ENCODE measurements at places on chromosomes 7 and 10. TPM values are rescaled to one million over a fixed set of nuclear protein-coding genes. Genes with fewer than 3 reads are reported as not detected.

DNA sequence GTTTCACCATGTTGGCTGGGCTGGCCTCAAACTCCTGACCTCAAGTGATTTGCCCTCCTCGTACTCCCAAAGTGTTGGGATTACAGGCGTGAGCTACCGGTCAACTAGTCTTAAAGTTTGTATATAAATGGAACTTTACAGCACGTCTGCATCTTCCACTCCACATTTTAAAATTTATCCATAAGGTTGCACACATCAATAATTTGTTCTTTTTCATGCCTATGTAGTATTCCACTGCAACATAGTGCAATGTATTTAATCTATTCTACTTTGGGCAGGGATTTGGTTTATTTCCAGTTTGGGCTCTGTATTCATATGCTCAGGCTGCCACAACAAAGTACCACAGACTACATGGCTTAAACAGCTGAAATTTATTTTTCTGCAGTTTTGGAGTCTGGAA is 90.0 kb downstream of the NPTX2 start:
- DNase-seq: no peak

GRCh38 chr7:45970454-45970853 is 49.4 kb upstream of the IGFBP3 start:
- DNase-seq: no peak

- no peak for DNase-seq
Observed at GRCh38 chr10:28806488-28806941, 129.2 kb downstream of the BAMBI start.

GRCh38 chr10:103852856-103853255 is 2.5 kb downstream of the SH3PXD2A start:
- no peak for DNase-seq

- no peak for DNase-seq
Observed at GRCh38 chr7:88202799-88203198, 17.0 kb downstream of the SRI start.

DNA sequence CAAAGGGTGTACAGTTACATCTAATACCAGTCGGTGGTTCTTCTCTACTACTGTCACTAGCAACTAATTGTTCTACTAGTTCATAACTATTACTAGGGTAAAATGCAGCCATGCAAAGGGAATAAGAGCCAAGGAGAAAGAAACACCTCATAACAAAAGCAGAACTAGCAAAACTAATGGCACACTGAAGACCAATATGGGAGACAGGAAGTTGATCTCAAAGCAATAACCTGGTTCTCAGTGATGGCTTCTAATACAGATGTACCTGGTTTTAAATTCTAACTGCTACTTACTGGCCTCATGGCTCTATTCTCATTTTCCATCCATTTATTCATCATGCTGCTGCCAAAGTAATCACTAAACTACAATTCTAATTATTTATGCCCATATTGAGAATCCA is 170.3 kb downstream of the SEMA3E start:
- DNase-seq: no peak

Gene GDF2
- not detected for total RNA-seq

DNA sequence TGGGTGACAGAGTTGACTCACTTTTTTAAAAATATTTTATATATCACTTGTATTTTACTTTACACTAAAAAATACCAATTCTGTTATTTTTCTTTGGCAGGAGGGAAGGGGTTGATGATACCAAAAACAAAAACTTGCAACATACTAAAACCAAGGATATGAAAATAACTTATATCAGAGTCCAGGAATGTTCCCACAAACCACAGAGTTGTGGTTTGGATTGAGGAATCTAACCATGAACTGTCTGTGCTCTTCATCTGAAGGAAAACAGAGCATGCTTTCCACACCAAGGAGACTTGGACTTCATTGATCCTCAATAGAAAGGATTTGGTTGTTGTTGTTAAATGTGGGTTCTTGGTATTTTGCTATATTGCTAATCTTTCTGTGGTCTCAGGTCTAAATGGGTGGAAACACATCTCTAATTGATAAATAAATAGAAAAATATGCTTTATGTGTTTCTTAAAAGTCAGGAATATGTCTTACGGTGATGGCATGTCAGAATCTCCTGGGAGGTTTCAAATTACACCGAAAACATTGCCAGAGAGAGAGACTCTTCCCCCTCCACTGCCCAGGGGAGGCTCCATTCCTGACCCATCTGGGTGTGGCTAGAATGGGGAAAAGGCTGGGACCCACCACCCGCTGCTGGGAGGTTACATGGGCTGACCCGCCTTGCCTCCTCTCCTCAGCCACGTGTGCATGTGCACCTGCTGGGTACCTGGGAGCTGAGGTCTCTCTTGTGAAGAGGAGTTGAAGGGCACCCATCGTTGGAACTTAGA is 46.9 kb upstream of the STK17A start:
- DNase-seq: peak; percentile 61

DNA sequence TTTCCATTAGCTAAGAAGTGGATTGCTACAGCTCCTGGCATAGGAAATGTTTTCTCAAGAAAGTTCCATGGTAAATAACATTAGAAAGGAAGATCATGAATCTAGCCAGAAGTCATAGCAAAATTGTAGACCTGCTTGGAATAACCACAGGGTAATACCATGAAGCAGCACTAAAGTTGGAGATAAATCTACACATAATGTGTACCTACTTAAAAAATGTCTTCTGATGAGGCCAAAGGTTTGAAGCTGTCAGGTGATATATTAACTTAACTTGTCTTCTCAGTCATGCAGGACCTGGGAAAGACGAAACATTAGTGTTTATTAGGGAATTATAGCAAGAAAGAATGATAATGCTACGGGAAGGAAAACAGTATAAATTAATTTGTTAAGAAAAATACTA is 6.3 kb downstream of the CISD1 start:
- DNase-seq: no peak

DNA sequence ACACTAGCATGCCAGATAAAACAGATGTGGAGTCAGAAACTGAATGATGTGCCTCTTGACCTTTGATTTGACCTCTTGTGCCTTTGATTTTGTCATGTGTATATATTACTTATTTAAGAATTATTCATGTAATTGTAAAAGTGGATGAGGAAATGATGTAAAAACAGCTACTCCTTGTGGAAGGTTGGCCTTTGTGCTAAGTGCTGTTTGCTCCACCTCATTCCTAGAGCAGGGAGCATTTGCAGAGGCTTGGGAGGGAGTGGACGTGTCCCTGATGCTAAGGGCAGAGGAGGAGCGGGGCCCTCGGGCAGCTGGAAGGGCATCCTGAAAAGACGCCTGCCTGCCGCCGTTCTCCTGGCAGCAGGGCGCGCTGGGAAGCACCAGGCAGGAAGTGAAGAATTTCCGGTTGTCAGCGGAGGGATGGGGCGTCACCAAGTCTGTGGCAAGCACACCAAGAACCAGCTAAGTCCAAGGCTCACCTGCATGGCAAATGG is 197.6 kb upstream of the ZNF32 start:
- peak; percentile 75 for DNase-seq

- DNase-seq: no peak
Observed at GRCh38 chr10:111298031-111298430, 221.2 kb downstream of the ADRA2A start.

GRCh38 chr10:31032258-31033132 is 830 bp upstream of the ZNF438 start:
- peak; percentile 65 for DNase-seq

DNA sequence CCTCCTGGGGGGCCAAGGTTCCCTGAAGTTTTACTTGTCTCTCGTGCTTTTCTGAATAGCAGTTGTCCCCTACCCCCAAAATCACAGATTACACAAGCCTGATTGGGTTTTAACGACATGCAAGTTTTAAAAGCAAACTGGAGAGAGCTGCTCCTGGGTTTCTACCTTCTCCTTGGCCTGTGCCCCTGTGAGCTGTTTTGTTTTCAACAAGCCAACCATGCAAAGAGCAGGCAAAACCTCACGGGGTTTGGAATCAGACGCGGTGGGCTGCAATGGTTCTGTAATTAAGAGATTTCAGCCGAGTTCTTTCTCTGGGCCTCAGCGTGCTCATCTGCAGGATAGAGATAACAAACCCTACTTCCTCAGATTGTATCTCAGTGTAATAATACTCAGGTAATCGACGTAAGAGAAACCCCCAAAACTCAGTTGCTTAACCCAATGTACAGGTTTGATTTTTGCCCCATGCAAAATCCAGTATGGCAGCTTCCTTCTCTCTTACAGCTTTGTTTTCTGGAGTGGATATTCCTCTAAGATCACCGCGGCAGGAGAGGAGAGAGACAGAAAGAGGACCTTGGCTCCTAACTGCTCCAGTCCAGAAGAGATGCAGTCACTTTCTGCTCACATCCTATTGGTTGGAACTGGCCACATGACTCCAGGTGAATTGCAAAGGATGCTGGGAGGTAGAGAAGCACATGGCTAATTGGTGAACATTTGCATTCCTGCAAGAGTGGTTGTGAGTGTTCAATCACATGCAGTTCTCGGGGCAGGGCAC is 42.0 kb downstream of the MYL10 start:
- no peak for DNase-seq

DNA sequence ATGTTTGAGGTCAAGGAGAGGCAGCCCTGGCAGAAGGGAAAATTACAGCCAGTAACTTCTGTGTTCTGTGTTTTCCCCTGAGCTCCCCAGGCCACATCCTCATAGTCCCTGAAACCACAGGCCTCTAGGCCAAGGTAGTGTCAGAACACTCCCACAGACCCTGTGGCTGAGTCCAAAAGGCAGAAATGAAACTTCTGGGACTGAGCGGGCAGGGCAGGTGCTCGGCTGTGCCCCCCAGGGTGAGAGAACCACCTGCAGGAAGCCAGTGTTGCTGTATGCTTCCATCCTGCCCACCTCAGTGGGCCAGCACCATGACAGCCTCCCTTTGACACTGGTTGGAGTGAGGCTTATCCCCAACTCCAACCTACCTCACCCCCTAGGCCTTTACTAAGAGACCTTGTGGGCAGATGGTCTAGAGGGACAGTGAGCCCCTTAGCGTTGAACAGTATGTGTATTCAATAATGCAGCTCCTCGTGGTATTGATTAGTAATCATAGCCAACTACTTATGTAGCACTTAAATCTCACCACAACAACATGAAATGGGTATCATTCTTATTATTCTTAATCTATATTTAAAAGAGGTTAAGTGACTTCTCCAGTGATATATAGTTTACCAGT is 30.3 kb downstream of the PIK3CG start:
- no peak for DNase-seq

DNA sequence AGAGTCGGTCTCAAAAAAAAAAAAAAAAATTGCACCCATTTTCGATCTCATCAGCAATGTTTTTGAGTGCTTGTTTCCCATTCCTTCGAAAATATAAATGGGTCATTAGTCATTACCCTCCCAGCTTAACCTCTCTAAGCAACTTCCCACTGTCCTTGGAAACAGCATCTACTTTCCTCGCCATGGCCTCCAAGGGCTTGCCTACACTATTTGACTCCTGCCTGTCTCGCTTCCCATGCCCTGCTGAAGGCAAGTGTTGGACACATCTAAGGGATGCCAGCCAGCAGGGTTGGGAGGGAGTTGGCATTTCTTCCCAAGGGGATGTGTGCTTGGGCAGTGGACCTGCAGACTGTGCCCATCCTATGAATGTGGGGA is 12.7 kb upstream of the RHBDD2 start:
- DNase-seq: no peak

All from HT1080 (cell line).